ENCODE measurements at places on chromosomes 7 and 10.

- no peaks in the 10 kb centered on the region for H3K27me3 ChIP-seq
- no peak overlapping the region for H3K27ac ChIP-seq
- no peak for DNase-seq
- H3K4me3 ChIP-seq = no peak overlapping the region
- H3K4me1 ChIP-seq = no peaks in the 10 kb centered on the region
Measured at GRCh38 chr7:156318426-156318825, 322.1 kb upstream of the RNF32 start.

GRCh38 chr7:44216521-44217222, 15.9 kb downstream of the YKT6 start:
- peaks cover 10% of the 10 kb centered on the region for H3K36me3 ChIP-seq
- H3K27ac ChIP-seq = no peak overlapping the region
- DNase-seq = no peak
- H3K4me1 ChIP-seq = peaks cover 20% of the 10 kb centered on the region
- H3K4me3 ChIP-seq = no peak overlapping the region

DNA sequence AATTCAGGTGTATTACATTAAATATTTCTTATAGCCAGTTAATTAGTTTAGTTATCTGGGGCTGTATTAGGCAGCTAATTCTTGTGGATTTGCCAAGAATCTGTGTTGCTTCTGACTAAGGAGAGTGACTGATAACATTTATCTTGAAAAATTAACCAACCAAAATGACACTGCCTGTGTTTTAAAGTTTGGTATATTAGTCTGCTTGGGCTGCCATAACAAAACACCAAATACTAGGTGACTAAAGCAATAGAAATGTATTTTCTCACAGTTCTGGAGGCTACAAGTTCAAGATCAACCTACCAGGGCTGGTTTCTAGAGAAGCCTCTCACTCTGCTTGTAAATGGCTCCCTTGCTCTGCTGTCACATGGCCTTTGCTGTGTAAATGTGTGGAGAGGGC, 12.9 kb downstream of the EXOC4 start:
- H3K36me3 ChIP-seq = no peaks in the 10 kb centered on the region
- no peak for DNase-seq
- no peaks in the 10 kb centered on the region for H3K27me3 ChIP-seq
- H3K27ac ChIP-seq = no peak overlapping the region
- H3K4me1 ChIP-seq = no peaks in the 10 kb centered on the region

DNA sequence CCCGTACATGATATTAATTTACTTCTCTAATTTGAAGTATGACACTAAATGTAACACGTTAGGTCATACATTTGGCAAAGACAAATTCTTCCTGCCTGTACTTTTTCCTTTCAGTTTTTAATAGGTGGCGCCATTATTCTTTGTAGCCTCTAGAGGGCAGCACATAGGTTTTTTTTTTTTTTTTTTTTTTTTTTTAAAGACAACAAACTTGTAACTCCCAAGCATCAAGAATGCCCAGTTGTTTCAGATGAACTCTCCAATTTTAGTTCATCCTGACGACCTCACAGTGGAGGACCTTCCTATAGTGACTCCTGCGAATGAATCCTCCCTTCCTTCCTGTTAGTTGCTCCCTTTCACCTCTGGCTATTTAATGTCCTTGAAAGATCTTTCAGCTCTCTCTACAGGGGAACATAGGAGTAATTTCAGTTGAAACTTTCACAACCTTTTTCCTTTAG, 139.3 kb upstream of the HDAC9 start:
- DNase-seq = no peak
- no peak overlapping the region for H3K27ac ChIP-seq
- no peak overlapping the region for H3K4me3 ChIP-seq
- H3K36me3 ChIP-seq = no peaks in the 10 kb centered on the region
- no peaks in the 10 kb centered on the region for H3K27me3 ChIP-seq
